Activated naive CD4-positive, alpha-beta T cell treated with anti-CD3 and anti-CD28 coated beads, Interleukin-2, amount 50 U/mL, for 72 hours (primary cell): ENCODE measurements at places on chromosomes 2 and 18.

GRCh38 chr18:45231617-45232016 is 383.7 kb upstream of the SLC14A2 start:
- DNase-seq: no peak

DNA sequence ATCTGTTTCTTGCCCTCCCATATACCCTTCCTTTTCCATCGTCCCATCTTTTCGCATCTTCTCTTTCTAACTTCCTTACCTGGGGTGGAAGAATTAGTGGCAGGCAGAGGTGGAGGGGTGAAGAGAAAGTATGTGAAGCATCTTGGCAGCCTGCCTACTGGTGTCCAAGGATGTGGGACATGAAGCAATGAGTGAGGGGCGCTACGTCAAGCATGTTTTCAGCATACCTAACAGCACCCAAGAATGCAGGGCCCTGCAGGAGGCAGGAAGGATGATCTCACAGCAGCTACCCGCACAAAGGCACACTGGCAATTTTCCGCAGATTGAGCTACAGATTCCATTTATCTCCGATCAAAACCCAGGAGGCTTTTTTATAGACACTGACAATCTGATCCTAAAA is 42.2 kb downstream of the METTL4 start:
- no peak for DNase-seq

GRCh38 chr2:169330555-169331198 is 31.7 kb downstream of the LRP2 start:
- no peak for DNase-seq

DNA sequence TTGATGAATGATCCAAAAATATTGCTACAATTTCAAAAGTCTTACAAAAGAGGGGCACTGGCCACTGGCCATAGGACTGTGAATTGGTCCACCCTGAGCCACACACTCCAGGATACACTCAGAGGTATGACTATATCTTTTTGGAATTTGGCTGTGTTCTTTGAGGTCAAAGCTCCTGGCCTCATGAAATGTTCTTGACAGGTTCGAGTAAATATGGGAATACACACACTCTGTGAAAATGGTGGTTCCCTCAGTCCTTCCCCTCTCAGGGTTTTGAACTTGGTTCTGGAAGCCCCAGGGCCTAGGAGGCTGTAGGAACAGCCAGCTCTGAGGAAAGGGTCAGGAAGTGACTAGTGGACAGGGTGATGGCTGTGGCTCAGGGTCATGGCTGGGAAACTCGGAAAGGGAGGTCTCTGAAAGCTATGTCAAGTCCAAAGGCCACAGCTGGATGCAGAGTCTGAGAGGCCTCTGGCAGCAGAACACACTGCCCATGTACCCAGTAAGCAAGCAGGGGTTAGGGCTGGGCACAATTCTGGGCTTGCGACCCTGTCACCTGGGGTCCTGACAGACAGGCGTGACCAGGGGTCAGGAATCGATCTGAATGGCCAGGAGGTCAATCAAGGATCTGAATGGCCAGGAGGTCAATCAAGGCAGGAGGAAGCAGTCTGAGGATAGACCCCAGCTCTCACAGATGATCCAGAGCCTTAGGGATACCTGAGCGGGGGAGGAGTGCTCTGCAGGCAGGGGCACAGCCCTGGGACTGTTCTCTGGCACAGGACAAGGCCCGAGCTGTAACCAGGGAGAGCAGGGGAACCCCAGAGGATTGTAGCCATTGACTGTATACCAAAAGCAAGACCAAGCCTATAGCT is 223.4 kb upstream of the SMAD2 start:
- DNase-seq: no peak

GRCh38 chr2:108701208-108701607 is 18.1 kb upstream of the RANBP2 start:
- DNase-seq: no peak

DNA sequence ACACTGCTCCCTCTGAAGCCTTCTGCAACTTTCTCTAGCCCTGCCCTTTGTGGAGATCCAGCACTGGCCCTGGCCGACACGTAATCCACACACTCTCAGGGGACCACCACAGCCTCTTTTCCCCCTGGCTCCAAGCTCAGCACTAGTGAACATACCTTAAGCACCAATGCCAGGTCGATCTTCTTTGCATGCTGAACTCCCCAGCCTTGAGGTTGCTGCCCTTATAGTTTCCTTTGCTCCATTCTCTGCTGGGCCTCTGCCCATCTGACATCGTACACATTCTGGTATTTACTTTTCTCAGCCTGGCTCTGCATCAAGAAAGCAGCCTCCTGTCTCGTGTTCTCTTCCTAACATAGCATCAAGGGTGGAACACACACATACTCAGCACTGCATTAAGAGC is 361.5 kb downstream of the LPIN1 start:
- no peak for DNase-seq

DNA sequence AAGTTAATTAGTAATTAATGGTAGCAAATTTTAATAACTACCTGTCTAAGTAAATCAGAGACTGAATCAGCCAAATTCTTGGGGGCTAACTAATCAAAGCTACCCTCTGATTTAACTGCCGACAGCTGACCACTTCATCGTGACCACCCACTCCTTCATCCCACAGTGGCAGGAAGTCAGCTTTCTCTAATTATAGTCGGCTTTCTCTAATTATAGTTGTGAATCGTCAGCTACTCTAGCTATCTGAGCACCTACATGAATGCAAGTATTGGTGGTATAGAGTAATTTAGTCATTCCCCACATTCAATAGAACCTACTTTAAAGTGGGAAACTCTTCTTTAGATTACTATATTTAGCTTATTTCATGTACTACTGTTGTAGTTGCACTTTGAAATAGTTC is 185.5 kb downstream of the PTGR3 start:
- no peak for DNase-seq

DNA sequence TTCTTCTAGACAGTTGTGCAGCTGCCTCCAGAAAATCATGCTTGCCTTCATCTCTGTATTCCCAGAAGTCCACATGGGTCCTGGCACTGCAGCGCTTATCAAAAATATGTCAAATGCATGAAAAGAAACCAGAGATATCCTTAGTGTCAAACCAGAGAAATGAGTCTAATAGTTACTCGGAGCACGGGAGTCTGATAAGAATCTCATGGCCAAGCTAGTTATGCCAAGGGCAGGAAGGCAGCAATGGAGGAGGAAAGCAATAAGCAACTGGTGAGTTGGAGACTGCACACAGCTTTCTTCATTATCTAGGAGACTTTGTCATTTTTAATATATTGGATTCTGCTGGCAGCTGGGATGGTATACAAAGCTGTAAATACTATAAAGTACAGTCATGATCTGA is 38.6 kb downstream of the TRIB2 start:
- DNase-seq: no peak

GRCh38 chr2:26780203-26780760 is 5.6 kb upstream of the CENPA start:
- no peak for DNase-seq

GRCh38 chr2:180058993-180059392 is 51.9 kb upstream of the CWC22 start:
- no peak for DNase-seq

GRCh38 chr18:80126797-80127196 is 17.7 kb downstream of the ADNP2 start:
- DNase-seq: no peak

- no peak for DNase-seq
Measured at GRCh38 chr2:161422816-161423403, 6.8 kb downstream of the TBR1 start.

GRCh38 chr2:157076526-157077161 is 180.9 kb upstream of the GALNT5 start:
- no peak for DNase-seq

DNA sequence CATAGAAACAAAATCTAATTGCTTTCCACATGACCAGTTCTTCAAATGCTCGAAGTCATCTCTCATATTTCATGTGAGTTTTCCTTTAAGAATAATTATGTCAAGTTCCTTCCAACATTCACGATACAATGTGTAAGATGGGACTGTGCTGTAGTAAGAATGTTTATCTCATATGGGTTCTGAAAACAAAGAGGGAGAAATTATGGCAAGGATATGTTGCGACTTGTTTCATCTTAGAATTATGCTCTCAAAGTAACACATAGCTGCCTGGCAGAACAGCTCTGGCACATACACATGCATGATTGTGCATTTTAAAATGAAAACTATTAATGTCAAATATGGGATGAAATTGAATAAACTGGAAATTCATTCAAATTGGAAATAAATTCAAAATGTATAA is 314.8 kb upstream of the ACVR2A start:
- no peak for DNase-seq

GRCh38 chr2:65489269-65489668 is 56.9 kb upstream of the SPRED2 start:
- no peak for DNase-seq

- no peak for DNase-seq
Measured at GRCh38 chr2:203772456-203773165, 66.2 kb downstream of the CD28 start.

DNA sequence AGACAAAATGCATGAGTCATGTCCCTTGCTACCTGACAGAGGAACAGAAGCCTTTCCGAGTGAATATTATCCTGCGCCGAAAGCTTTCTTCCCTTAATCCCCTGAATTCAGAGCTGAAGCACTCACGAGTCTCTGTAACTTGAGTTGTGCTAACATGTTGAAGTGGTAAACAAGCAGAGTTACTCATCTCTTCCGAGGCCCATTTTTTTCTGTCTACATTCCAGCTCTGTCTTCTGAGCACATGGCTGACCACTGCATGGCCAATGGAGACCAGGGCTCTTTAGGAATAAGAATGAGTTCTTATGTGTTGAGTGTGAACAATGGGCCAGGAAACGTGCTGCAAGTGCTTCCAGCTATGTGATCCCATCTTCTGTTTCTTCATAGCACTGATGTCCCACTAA is 73.1 kb upstream of the PID1 start:
- no peak for DNase-seq

DNA sequence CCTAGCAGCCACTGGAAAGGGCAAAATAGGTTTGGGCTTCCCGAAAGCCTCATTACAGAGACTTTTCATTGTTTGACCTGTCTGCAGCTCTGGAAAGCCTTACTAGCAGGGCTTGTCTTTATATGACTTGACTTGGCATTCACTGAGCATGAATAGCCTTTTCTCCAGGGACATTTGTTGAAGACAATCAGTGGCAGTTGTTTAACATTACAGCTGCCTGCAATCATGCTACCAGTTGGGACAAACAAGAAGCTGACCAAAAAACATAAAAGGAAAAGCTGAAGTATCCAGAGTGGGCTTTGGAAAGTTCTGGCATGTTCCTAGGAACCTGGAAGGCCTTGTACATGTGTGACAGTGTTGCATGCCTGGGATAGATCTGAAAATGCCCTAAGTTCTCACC is 121.4 kb downstream of the KCNF1 start:
- no peak for DNase-seq

DNA sequence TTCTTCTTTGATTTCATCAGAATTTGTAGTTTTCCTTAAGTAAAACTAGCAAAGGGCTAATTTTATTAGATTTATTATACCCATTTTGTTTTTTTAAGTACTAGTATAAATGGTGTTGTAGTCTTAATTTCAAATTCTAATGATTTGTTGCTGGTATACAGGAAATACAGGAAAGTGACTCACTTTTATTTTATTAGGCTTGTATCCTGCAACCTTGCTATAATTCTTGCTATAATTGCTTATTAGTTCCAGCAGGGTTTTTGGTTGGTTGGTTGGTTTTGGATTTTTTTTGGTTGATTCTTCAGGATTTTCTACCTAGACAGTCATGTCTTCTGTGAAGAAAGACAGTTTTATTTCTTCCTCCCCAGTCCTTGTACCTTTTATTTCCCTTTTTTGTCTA is 110.6 kb upstream of the IL1R2 start:
- DNase-seq: no peak

DNA sequence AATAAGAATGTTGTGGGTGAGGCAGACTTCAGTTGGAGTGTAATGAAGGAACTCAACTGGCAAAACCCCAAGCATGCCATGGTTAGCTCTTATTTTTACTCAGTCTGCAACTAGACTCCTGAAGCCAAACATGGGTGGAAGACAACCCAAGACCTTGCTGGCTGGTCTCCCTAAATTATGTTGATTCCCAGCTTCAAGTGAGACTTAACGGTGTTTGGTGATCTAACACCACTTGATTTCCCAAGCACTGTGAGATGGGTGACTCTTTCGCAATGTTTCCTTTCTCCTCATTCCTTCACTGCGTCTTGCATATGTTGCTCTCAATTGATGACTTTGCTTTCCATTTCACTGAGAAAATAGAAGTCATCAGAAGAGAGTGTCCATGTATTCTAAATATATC is 693.1 kb downstream of the DCC start:
- no peak for DNase-seq

DNA sequence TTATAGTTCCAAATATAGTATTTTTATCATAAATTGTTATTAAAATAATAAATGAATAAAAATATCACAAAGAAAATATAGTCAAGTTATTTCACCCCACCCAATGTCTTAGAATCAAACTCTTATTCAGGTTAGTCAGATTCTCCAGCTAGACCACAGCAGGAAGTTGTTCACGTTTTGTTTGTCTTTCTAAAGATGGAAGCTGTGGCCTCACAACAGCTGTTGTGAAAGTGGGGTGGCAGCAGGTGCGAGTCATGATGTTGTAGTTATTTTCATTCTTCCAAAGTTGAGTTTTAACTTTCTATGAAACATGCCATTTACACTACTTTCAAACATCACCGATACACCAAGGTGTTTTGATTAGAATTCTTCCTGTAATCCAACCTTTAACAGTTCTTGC is 272.9 kb downstream of the SLC8A1 start:
- DNase-seq: no peak

DNA sequence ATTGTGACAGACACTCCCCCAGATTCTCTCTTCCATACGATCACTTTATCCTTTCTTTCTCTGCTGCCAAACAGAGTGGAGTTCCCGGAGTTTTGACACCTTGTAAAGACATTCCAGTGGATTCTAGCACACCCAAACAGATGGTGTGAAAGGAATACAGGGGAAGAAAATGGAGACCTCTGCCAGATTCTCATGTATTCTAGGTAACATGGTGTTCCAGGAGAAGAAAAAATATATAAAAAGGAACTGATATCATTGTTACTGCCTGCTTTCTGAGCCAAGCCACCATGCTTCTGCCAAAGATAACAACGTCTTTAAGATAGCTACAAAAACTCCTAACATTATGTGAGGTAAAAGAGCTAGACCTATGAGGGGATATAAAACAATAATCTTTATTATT is 136.5 kb downstream of the TXNL1 start:
- DNase-seq: no peak

GRCh38 chr2:241571821-241572620 is 13.5 kb downstream of the BOK start:
- DNase-seq: no peak
